ENCODE measurements at places on chromosomes 13 and 19.

DNA sequence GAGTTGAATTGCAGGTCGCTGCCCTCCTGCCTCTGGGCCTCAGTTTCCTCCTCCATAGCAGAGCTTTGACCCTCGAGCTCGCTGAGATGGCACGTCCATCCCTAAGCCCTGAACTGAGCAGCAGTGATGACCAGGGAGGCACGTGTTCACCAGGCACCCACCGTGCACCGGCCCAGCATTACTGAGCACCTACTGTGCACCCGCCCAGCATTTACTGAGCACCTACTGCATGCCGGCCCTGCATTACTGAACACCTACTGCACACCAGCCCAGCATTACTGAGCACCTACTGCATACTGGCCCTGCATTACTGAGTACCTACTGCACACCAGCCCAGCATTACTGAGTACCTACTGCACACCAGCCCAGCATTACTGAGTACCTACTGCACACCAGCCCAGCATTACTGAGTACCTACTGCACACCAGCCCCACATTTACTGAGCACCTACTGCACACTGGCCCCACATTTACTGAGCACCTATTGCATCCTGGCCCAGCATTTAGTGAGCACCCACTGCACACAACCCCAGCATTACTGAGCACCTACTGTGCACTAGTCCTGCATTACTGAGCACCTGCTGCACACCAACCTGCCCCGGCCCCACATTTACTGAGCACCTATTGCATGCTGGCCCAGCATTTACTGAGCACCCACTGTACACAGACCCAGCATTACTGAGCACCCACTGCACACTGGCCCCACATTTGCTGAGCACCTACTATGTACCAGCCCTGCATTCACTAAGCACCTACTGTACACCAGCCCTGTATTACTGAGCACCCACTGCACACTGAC, 6.3 kb downstream of the TPGS1 start:
- no peak for DNase-seq

DNA sequence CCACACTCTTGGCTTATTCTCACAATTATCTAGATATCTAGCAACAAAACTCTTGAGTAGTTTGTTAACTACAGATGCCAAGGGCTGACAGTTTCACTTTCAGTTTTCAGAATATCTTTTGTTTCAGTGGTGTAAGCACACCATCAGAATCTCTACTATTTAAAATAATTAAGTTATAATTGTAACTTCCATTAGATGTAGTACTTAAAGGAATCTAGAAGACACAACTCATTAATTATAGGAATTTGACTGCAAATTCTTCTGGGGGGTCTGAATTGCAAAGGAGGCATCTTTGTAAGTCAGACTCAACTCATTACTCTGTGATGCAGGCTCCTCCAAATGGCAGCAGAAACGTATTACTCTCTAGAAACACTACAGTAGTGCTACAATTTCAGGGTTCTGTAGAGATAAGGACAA, 44.9 kb upstream of the USPL1 start:
- no peak for DNase-seq

- DNase-seq, result no peak
Observed at GRCh38 chr19:6572217-6572616, 18.7 kb downstream of the CD70 start.

DNA sequence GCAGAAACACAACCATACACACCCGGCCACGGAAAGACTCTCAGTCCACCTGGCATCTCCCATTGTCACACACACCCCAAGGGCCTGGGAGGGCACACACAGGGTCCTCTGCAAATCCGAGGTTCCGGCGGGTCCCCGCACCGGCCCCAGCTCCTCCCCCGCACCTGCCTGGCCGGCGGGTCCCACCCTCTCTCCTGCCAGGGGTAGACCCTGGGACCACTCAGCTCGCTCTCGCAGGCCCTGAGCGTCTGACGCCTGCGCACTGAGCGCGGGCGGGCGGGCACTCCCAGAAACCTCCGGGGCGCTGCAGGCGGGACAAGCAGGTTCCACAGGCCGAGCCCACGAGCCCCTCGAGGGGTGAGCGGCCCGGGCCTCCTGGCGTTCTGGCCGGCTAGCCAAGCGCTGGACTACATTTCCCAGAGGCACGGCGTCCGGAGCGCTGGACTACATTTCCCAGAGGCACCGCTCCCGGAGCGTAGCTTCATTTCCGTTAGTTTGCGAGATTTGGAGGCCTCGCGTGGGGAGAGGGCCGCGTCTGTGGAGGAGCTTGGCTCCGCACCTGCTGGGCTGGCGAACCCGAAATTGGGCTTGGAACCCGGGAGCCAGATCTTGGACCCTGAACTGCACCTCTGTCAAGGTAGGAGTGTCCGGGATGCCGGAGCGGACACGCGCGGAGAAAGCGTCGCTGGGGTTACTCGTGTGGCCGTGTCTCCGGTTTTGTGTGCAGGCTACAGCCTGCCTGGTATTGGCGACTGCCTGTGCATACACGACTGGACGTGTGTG, at the start of gene ZNF420:
Gene ZNF420 (plus strand): TSS at position 500 of the 783 bp plus-strand sequence. CDS start 10,686 bp downstream, outside the sequence.
- peak; percentile 84 for DNase-seq

- DNase-seq, result no peak
Observed at GRCh38 chr19:4713384-4713951, 10.2 kb downstream of the DPP9 start.
